Suprapubic skin (tissue), 4 donors: ENCODE measurements at places on chromosomes 3 and 15.
A peak's percentile ranks its signal among the peaks of the same experiment; 100 is the strongest.

GRCh38 chr3:123467046-123467445 lies 18.2 kb upstream of the ADCY5 start:
- DNase-seq, result no peak

- DNase-seq, result no peak
These were observed 39.3 kb upstream of the PRICKLE2 start for GRCh38 chr3:64264501-64265109.

GRCh38 chr15:98916826-98917225 lies 90.8 kb downstream of the PGPEP1L start:
- no peak for DNase-seq

- DNase-seq, result no peak
These were observed 19.3 kb downstream of the CPOX start for GRCh38 chr3:98574132-98574531.

DNA sequence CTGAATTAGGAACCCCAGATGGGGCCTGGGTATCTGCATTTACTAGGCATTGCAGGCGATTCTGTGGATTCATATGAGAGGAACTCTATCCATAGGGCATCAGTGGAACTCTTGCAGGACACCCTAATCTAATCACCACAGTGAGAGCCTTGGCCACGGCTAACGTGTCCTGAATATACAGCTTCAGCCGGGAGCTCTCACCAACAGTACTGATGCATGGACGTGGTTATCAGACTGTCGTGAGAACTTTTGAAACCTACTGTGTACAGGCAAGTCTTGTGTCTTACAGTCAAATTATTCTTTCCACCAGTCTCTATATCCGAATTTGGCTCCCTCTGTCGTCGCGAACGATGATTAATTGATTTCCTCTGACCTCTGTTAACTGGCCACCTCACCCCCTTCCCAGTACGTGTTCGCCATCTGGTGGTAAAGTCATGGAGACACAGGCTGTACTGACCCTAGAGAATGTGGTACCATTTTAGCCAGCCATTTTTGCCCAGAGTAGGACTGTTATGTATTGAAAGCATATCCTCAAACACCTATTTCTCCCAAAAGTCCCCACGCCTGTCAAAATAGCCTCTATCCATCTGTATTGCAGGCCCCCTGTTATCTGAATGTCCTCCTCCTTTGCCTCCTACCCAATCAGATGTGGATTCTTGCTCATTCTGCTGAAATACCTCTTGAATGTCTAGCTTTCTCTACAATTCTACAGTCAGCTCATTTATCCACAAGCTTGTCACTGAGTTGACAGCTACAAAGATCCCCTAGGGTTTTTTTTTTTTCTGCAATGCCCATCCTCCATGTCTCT lies 39.7 kb downstream of the GLDN start:
- DNase-seq, result no peak

- no peak for DNase-seq
These were observed 3.8 kb downstream of the LMOD3 start for GRCh38 chr3:69118555-69118954.

DNA sequence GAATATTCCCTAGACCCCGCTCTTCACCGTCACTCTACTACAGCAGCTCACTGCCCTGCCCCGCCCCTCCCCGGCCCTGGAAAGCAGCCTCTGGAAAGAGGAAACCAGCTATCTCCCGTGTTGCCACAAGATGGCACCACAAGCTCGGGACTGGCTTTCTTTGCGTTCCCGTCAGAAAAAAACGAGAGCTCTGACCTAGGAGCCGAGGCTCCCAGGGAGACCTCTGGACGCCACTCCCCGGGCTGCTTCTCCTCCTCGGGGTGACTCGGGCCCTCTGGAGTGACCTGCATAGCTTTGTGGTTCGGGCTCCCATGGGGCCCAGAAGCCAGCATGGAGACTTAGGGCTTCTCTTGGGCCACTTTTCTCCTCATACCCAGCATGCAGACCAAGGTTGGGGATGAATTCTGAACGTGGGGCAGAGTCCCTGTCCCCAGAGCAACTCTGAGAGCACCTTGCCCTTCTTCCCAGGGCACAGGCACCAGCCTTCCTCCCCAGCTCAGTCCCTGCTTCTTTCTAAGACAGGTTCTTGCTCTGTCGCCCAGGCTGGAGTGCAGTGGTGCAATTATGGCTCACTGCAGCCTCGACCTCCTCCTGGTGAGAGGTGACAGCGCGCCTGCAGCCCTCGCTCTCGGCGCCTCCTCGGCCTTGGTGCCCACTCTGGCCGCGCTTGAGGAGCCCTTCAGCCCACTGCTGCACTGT lies 19.0 kb downstream of the STOML1 start:
- DNase-seq, result peak; percentile 91

GRCh38 chr15:88710027-88710715 lies 71.4 kb downstream of the ISG20 start:
- no peak for DNase-seq
